ENCODE measurements at places on chromosomes 3 and 15.

GRCh38 chr15:90645873-90646575, 71.1 kb upstream of the BLM start:
- no peak for DNase-seq

DNA sequence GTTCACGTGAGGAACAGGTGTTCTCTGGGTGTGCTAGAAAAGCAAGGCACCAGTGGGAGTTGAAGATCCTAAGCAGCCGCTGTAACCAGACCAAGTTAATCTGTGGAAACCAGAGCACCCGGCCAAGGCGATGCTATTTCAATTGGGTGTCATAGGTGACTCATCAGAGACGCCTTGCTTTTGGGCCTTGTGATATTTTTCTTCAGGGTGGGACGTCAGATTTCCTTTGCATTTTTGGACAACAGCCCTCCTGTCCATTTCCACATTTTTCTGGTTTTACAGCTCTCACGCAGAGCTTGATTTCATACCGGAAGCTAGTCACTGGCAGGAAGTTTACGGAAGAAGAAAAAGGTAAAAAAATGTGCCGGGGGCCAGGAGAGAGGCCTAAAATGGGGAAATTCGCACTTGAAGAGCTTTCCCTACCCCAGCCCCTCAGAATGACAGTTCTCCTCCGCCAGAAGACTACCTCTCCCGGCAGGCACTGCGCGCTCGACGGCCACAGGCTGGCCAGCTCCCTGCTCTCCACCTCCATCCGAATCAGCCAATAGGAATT, 471 bp upstream of the KBTBD8 start:
- DNase-seq: no peak

DNA sequence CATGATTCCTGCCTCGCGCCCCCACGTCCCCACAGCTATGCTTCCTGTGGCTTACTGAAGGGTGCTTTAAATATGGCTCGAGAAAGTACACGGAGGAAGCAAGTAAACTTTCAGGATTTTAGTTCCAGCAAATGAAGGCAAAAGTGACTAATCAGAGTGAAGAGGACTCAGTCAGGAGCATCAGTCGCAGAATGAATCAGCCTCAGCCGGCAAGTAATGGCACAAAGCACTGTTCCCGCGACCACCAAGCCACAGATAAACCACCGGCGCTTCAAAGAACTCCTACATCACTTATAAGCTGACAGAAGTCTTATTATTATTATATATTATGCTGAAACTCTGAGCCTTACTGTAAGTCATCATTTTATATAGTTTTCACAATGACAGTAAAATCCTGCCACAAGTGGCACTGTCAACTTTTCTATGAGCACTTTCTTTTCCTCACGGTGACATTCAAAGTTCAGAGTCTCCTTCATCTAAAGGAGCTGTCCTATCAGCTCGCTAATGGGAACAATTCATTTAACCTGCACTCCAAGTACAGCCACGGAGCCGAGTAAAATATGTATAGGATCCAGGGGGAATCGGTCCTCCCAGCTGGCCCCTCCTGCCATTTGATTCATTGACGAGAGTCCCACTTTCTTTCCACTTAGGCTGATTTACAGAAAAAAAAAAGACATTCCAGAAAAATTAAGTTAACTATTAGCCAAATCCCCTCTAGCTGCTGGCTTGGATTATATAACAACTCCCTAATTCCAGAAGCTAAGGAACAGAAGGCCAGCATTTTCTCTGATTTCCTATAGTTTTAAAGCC, 217.0 kb upstream of the ICE2 start:
- DNase-seq: no peak

DNA sequence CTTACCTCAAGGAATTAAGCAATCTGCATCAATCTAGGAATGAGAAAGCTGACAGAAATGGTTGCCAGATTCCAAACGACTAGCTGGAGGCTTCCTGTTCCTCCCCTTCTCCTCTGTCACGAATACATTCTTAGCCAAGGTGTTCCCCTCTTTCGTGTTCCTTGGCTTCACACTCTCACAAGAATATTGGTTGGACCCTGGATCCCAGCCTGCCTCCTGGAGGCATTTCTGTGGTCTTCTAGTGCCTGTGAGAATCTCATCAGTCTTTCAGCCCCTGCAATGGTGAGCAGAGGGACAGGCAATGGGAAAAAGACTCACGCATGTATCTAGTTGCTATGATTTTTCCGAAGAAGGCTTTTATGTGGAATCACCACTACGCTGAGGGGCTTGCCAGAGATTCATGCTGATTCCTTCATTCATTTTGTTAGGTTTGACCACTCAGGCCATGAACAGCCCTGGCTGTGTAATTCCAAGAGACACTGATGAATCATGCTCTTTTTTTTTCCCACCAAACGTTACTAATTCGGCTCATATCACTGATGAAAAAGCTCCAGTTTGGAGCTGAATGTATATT, 1.6 kb upstream of the P3H2 start:
- no peak for DNase-seq

- no peak for DNase-seq
Measured at GRCh38 chr3:3772920-3773319, 26.3 kb upstream of the LRRN1 start.

- DNase-seq: no peak
Measured at GRCh38 chr3:153084431-153084830, 77.6 kb upstream of the RAP2B start.

GRCh38 chr3:139808201-139808600, 126.8 kb upstream of the CLSTN2 start:
- DNase-seq: no peak

GRCh38 chr3:16286751-16287543, 21.9 kb downstream of the OXNAD1 start:
- DNase-seq: no peak

DNA sequence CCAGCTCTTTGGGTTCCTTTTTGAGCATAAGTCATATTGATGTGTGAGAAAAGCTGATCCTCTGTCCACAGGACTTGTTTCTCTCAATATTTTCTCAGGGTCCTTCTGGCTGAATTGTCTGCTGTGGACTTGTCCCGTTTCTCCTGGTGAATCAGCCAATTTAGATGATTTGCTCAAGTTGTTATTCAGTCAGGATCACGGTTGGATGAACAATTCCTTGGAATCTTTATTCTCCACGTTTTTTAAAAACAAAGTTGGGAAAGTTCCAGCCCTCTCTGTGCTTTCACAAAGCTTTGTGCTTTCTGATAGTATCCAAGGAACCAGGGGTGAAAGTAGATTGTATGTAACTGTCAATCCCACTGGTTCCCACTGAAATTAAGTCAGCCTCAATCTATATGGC, 61.3 kb downstream of the LRRC3B start:
- no peak for DNase-seq

DNA sequence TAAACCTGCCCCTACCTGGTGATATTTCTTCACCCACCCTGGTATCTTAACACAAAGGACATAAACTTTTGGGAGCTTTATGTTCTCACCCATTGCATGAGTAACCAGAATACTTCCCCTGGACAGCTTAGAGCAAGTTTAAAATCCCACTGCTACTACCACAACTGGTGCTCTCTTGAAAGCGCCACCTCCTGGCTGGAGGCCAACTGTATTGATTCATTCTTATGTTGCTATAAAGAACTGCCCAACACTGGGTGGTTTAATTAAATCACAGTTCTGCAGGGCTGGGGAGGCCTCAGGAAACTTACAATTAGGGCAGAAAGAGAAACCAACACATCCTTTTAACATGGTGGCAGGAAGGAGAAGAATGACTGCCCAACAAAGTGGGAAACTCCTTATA, 592.4 kb downstream of the EPHA3 start:
- no peak for DNase-seq

- peak; percentile 32 for DNase-seq
Measured at GRCh38 chr3:60226912-60227311, 1024.3 kb downstream of the FHIT start.

DNA sequence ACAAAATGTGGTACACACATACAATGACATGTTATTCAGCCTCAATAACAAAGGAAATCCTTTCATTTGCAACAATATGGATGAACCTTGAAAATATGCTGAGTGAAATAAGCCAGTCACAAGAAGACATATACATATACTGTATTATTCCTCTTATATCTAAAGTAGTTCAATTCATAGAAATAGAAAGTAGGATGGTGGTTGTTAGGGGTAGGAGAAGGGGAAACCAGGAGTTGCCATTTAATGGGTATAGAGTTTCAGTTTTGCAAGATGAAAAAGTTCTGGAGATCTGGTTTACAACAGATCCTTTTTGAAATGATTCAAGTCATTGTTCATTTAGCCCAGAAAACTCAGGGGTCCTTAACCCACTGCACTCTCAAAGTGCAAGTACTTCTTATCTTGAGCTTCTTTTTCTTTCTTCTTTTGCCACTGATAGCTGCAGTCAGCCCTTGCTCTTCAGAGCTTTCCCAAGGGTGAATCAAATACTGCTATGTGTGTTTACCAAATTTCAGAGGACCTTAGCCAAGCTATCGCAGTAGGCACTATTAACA, 208.0 kb upstream of the EOMES start:
- DNase-seq: no peak

GRCh38 chr3:23723930-23724329, 81.8 kb upstream of the UBE2E1 start:
- DNase-seq: no peak

GRCh38 chr3:180961087-180961486, 28.4 kb downstream of the DNAJC19 start:
- no peak for DNase-seq

DNA sequence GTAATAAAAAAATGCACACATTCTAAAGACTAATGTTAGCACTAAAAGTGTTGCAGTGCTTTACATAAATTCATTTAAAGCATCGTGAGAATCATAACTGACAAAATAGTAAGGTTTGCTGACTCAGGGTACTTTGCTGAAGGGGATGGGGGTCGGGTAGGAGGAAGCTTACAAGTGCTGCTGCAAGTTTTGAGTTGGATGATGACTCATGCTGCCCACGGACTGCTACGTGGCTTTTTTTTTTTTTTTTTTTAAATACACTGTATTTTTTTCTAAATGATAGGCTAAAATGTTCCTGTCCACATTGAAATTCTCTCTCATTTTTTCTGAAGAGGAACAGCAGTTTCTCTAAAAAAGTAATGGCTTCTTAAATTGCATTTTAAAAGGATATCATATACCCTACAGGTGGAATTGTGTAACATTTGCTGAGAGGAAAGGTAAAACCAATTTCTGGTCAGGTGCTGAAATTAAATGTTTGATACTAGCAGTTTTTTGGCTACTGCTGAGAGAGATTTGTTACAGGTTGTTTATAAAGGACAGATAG, 2.2 kb downstream of the MAPK6 start:
- DNase-seq: peak; percentile 75

- DNase-seq: no peak
Measured at GRCh38 chr15:83320844-83321243, 36.4 kb upstream of the BNC1 start.

DNA sequence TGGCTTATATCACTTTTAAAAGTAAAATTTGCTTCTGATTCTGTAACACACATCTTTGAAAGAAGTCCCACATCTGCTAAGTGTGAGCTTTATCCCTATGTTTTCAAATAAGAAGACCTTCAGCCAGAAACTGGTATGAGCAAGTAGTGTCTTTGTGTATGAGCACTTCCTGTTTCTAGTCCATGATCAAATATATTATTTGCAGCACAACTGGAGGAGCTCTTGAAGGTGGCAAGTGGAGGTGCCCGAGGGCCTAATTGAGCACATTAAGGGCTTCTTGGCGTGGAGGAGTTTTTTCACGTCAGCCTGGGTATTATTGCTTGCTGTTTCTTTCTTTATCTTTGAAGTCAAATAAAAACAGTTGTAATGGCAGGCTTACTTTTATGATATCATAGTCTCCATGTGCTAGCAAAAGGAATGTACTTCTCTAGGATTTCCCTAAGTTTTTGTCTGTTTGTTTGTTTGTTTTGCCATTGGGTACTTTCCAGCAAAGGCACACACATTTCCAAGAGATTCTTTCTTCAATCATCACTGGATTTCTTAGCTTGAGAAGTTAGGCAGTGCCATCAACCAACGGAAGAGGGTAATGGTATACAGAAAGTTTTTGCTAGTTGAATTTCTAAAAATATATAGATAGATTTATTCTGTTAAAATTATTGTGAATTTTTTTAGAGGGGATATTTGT, 68.1 kb downstream of the MEIS2 start:
- DNase-seq: no peak

- DNase-seq: no peak
Measured at GRCh38 chr15:28913171-28913765, 27.5 kb downstream of the APBA2 start.

DNA sequence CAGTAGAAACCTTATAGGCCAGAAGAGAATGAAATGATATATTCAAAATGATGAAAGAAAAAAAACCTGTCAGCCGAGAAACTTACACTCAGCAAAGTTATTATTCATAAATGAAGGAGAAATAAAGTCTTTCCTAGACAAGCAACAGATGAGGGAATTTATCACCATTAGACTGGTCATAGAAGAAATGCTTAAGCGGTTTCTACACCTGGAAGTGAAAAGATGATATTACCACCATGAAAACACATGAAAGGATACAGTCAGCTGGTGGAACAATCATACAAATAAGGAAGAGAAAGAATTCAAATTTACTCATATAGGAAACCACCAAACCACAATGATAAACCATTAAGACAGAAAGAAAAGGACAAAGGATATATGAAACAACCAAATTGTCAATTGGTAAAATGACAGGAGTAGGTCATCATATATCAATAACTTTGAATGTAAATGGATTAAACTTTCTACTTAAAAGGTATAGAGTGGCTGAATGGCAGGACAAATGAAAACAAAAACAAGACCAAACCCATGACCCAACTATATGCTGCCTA, 29.9 kb upstream of the PRR23C start:
- no peak for DNase-seq

- no peak for DNase-seq
Measured at GRCh38 chr3:116443191-116443661, 2.1 kb downstream of the LSAMP start.

DNA sequence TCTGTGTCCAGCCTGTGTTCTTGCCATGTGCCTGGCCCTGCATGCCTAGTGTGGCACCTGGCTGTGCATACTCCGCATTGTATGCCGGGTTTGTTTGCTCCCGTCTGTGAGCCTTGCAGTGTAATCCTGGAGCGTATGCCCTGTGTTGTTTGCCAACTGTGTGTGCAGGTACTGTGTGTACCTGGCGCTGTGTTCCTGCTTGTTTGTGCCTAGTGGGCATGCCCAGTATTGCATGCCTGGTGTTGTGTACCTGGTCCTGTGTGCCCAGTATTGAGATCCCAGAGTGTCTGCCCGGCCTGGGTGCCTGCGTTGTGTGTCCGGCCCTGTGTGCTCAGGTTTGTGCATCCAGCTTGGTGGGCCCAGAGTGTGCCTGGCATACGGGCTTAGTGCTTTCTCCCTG, 54.5 kb upstream of the CHRNA7 start:
- no peak for DNase-seq

DNA sequence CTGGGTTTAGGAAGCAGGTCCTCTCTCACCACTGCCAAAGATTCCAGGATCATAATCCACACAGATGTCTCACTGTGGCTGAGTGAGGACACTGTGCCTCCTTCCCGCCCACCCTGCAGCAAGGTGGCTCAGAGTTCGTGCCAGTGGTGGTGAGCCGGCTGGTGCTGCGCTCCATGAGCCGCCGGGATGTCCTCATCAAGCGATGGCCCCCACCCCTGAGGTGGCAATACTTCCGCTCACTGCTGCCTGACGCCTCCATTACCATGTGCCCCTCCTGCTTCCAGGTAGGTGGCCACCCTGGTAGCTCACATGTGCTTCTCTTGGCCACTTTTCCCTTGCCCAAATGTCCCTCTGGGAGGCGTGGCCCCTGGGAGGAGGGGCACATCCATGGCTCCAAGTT, 9.0 kb upstream of the RHO start:
- no peak for DNase-seq
